Motor neuron (in vitro differentiated cells): ENCODE measurements at places on chromosomes 4 and X. TPM values are rescaled to one million over a fixed set of nuclear protein-coding genes. Genes with fewer than 3 reads are reported as not detected.
A peak's percentile ranks its signal among the peaks of the same experiment; 100 is the strongest.

DNA sequence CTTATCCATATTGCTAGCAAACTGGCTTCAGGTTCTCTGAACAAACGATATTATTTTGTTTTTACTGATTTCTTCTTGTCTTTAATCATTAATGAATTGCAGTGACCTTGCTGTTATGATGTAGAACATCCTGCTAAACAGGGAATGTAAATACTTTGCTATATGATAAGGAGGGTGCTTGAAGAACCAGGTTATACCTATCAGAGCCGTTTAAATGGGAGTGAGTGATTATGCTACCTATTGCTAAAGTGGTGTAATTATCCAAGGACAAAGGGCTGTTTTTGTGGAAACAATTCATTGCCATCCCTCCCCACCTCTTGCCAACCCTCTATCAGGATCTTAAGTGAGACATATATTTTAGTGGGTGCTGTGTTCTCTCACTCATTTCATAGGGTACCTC lies 788.9 kb downstream of the RPA4 start:
- ATAC-seq: no peak

DNA sequence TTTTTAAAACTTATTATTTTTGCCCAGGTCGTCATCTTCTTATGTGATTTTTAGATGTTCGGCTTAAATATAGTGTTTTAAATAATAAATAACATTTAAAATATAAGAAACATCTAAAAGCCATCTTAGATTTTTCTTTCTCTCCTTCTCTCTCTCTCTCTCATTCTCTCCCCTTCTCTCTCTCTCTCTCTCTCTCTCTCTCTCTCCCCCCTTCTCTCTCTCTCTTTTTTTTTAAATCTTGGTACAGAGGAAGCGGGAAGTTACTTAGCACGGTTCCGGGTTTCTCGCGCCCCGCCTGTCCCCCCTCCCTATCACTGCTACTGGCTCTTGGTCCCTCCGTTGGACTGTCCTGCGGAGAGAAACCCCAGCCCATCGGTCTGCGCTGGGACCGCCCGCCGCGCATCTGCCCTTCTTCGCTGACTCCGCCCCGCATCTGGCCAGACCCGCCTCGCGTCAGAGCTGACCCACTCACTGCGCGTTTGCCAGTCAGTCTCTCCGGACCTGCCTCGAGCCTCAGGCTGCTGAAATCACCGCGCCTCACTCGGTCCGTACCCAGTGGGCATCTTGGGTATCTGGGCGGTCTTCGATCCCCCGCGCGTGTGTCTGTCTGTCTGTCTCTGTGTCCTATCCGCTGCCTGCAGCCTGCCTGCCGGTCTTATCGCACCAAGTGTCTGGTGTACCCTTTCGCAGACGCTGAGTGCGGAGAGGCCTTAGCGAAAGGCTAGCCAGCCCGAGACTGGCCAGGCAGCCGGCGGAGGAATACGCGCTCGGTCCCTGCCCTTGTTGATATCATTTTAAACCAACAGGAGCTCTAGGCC lies at the start of gene PABPC5:
TSS of gene PABPC5 (plus strand) at position 489 of the 818 bp plus-strand sequence. CDS start 739 bp downstream, outside the sequence.
- peak; percentile 97 for ATAC-seq

GRCh38 chrX:357693-358471 lies 28.8 kb downstream of the PPP2R3B start:
- no peak for ATAC-seq

GRCh38 chrX:11768039-11768438 lies 10.0 kb downstream of the MSL3 start:
- ATAC-seq: no peak

DNA sequence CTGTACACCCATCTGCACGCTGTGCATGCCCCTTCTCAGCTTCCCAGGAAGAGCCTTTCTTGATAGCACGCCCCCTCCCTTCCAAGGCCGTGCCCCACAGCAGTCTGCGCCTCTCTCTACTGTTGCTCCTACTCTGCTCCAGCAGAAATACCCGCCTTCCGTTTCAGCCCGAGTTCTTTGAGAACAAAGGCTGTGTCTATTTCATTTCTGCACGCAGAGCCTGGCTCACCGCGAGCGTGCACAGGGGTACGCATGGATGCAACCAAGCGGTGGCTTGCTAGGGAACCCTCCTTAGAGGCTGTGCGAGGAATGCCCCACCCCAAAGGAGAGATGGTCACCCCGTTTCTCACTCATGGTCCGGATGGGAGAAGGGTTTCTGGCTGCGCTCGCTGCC lies 485 bp downstream of the AADAT start:
- peak; percentile 66 for ATAC-seq

The CLIC2 gene
- 0.32 and 0.83 TPM in 2 replicates for total RNA-seq

The TBX22 gene
- not detected in 2 replicates for total RNA-seq

The RBPJ gene
- 80.6 and 81.3 TPM in 2 replicates for total RNA-seq

The CD38 gene
- 0.09 and 0.17 TPM in 2 replicates for total RNA-seq

The KLKB1 gene
- total RNA-seq: 0.77 and 0.90 TPM in 2 replicates
